H4 (cell line): ENCODE measurements at places on chromosomes 1 and 21.
A peak's percentile ranks its signal among the peaks of the same experiment; 100 is the strongest.

GRCh38 chr1:198794498-198794897 lies 155.7 kb downstream of the PTPRC start:
- DNase-seq = no peak

GRCh38 chr1:119079881-119080280 lies 60.6 kb downstream of the WARS2 start:
- DNase-seq = no peak

GRCh38 chr1:197234581-197234980 lies 33.5 kb upstream of the CRB1 start:
- DNase-seq = no peak

GRCh38 chr1:17585266-17585987 lies 45.9 kb downstream of the ARHGEF10L start:
- DNase-seq = no peak

DNA sequence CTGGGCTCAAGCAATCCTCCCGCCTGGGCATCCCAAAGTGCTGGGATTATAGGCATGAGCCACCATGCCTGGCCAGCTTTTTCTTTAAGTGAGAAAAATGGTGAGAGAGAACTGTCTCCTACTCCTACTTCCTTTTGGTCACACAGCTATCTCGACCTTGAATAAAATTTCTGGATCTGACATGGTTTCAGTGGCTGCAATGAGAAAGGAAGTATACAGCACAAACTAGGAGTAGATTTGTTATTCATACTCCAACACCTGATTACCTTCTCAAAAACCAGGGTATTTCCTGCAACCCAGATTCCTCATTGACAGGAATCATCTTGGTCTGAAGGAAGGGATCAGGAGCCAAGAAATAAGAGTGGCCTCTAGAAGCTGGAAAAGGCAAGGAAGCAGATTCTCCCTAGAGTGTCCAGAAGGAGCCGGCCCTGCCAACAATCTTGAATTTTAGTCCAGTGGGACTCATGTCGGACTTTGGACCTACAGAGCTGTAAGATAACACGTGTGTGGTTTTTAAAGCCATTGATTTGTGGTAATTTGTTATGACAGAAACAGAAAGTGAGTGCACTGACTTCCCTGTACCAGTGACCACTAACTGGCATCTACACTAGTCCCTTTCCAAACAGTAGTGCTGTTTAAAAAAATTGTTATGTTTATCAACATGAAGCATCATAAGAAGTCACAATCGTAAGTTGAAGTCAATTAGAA lies 516.6 kb downstream of the SMYD3 start:
- no peak for DNase-seq

- no peak for DNase-seq
These were observed 17.0 kb upstream of the TMEM54 start for GRCh38 chr1:32918179-32918578.

DNA sequence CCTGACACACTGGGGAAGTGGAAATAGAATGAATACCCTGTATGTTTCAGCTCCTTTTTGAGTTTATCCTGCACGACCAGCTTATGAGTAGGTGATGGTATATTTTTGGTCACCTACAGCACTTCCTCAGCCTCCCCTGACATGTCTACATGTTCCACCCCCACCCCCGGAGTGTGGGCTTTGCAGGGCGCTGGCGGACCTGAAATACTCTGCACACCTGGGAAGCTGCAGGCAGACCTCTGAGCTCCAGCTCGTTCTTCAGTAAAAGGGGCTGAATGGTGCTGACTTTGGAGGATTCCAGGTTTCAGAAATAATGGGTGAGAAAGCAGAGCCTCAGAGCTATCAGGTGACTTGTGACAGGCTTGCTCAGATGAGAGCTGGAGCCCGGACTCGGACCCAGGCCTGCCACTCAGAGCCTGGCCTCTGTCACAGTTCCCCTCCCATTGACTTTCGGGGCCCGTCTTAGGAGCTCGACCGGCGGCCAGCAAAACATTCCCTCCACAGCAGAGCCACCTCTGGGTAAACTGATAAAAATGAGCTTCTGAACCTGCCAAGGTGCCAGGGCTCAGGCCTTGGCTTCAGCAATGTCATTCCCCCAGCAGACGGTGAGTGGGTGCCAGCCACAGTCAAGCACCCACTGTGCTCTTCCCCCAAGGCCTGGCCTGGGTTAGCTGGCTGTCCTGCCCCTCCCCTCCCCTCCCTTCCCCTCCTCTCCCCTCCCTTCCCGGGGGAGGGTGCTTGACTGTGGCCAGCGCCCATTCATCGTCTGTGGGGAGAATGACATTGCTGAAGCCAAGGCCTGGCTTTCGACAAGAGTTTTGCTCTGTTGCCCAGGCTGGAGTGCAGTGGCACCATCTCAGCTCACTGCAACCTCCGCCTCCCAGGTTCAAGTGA lies 30.1 kb downstream of the DOP1B start:
- no peak for DNase-seq

DNA sequence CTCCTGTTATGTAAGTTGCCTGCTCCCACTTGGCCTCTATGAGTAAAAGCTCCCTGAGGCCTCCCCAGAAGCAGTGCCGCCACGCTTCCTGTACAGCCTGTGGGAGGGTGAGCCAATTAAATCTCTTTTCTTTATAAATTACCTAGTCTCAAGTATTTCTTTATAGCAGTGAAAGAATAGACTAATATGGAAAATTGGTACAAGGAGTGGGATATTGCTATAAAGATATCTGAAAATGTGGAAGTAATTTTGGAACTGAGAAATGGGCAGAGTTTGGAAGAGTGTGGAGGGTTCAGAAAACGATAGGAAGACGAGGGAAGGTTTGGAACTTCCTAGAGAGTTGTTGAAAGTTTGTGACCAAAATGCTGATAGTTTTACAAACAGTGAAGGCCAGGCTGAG lies 572.3 kb downstream of the MATN1 start:
- DNase-seq = no peak

DNA sequence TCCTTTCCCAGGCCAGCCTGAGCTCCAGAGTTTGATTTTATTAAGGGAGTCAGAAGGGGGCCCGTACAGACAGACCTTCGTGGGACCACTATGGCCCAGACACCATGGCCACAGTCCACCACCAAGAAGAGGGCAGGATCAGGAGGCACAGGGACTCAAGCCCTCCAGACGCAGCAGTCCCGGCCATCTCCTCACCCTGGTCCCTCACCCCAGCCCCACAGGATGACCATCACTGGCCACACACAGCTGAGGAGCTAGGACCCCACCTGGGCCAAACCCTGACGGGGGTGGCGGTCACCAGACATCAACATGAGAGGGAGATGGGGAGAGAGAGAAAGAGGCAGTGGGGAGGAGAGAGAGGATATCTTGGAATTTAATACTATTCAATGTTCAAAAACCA lies 29.2 kb upstream of the AGPAT3 start:
- no peak for DNase-seq

DNA sequence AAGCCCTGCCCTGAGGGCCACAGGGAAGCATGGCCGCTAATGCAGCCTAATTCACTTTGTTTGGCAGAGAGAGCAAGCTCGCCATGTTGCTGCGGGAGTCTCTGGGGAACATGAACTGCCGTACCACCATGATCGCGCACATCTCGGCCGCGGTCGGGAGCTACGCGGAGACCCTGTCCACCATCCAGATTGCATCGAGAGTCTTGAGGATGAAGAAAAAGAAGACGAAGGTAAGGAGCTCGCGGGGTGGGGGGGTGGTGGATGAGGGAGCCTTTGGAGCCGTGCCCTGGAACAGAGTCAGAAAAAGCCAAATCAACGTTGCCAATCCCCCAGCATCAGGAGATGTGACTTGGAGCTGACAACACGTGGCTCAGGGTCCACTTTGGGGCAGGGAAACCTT lies 529.4 kb downstream of the KIF26B start:
- no peak for DNase-seq

DNA sequence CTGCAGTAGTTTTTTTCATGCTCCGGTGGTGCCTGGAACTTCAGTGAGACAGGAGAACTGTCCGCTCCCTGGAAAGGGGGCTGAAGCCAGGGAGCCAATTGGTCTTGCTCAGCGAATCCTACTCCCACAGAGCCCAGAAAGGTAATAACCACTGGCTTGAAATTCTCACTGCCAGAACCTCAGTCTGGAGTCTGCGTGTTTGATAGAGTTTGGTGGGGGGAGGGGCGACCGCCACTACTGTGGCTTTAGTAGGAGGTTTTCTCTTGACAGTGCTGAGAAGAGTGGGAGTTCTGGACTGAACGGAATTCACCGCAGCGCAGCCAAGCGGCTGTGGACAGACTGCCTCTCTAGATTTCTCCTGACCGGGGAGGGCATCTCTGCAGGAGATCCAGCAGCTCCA lies 8.0 kb upstream of the OR2M3 start:
- DNase-seq = no peak

DNA sequence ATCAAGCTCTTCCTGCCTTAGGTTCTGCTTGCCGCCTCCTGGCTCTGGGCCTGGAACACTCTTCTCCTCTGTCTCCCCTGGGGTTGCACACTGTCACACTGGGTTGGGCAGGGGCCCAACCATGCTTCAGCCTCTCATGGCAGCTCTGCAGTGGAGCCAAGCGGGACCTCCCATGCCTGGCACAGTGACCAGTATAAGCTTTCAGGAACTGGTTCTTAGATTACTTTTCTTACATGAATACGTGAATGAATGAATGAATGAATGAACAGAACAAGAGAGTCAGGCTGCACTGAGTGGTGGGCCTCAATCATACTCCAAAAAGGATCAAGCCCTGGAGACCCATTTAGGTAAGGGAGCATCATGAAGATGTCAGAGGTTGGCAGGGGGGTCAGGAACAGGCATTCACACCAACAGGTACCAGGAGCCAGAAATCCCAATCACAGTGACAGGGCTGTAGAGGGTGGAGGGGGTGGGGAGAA lies 30.8 kb upstream of the TMEM125 start:
- no peak for DNase-seq

DNA sequence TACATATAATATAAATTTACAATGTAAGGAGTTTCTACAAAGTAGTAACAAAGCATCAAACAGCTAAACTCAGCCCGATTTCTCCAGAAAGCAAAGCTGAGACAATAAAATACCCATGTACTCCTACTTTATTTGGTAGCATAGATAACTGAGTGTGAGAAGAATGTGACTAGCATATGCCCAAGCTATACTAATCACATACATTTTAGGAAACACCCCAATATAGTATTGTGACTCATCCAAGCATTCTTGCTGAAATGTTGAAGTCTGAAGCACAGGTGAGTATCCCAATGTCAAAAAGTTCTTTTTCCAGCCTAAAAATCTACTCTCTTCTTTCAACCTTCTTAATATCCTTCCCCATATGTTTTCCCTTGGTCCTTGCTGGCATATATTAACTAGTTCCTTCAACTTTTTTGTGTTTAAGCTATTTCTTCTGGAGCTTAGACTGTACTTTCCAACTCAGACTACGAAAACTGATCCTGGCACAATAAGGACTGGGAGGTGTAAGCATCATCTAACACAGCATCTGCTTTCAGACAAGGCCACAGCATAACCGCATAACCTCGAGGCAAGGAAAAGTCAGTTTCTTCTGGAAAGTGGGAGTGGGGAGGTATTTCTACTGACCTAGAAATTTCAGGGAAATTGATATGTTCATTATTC lies 163.0 kb upstream of the RNPC3 start:
- no peak for DNase-seq

GRCh38 chr1:156438278-156438987 lies 62.1 kb downstream of the MEF2D start:
- no peak for DNase-seq

GRCh38 chr1:172478485-172478884 lies 34.6 kb upstream of the PIGC start:
- DNase-seq = no peak

DNA sequence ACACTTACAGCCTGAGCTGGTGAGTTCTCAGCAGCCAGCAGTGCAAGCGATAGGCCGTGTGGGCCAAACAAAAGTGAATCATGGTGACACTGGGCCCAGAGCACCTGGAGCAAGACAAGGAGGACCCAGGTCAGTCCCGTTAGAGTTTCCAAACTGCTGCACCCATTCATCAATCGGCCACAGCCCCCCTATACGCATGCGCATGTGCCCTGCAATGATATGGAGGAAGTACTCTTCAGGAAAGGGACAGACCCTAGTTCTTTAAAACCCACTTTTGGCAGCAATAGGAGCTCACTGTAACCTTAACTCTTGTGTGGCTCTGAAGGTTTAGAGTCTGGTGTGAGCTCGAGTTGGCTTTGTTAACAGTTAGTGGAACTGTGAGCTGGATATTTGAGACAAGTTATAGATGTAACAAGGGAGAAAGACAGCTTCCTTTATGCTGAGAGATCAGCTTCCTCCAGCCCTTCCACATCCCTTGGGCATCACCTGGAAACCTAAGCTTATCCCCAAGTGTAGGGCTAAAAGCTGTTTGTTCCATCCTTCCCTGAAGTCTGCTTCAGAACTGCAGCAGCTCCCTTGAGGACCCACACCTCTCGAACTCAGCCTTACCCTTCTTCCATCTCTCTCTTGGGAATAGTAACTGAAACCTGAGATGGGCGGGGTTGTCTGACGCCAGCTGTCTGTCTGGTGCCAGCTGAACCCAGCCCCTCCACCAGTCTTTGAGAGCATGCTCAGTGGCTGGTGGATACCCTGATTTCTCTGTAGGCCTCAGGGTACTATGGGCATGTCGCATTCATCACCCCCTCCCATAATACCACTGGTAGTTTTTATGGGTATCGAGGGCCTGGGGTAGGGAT lies 17.7 kb downstream of the NMNAT1 start:
- DNase-seq = peak; percentile 29

DNA sequence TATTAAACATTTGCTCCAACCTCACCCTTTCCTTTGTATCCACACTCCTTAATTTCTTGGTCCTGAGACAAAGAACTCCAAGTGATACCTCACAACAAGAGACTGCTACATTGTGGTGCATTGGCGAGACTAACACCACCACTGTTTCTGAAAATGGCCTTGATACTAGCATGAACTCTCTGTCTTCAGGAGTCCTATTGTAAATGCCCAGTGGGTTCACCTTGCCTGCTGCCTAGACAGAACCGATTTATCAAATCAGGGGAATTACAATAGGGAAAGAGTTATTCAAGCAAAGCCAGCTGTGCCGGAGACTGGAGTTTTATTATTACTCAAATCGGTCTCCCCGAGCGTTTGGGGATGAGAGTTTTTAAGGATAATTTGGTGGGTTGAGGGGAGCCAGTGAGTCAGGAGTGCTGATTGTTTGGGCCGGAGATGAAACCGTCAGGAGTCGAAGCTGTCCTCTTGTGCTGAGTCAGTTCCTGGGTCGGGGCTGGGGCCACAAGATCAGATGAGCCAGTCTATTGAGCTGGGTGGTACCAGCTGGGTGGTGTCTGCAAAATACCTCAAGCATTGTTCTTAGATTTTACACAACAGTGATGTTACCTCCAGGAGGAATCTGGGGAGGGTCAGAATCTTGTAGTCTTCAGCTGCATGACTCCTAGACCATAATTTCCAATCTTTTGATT lies 83.1 kb downstream of the DESI2 start:
- no peak for DNase-seq

GRCh38 chr1:90993245-90993644 lies 28.6 kb downstream of the ZNF644 start:
- no peak for DNase-seq

GRCh38 chr1:67711158-67711854 lies 26.3 kb downstream of the GADD45A start:
- no peak for DNase-seq
